ENCODE measurements at places on chromosomes 3 and 15. TPM values are rescaled to one million over a fixed set of nuclear protein-coding genes. Genes with fewer than 3 reads are reported as not detected.

Gene A4GNT
- total RNA-seq: not detected

- H3K36me3 ChIP-seq: no peaks in the 10 kb centered on the region
- no peak overlapping the region for H3K4me3 ChIP-seq
- DNase-seq: no peak
- H3K27me3 ChIP-seq: no peaks in the 10 kb centered on the region
- H3K4me1 ChIP-seq: no peaks in the 10 kb centered on the region
Observed at GRCh38 chr15:85620690-85621049, 174.1 kb downstream of the KLHL25 start.

Gene DMXL2
- 20.0 TPM for total RNA-seq

GRCh38 chr3:99954914-99955644 is 137.4 kb downstream of the CMSS1 start:
- H3K4me1 ChIP-seq: peaks cover 62% of the 10 kb centered on the region
- no peak for DNase-seq
- H3K27ac ChIP-seq: no peak overlapping the region
- H3K4me3 ChIP-seq: no peak overlapping the region

Data from chondrocyte (in vitro differentiated cells).